T follicular helper cell (primary cell): ENCODE measurements at places on chromosomes 12 and 14.

DNA sequence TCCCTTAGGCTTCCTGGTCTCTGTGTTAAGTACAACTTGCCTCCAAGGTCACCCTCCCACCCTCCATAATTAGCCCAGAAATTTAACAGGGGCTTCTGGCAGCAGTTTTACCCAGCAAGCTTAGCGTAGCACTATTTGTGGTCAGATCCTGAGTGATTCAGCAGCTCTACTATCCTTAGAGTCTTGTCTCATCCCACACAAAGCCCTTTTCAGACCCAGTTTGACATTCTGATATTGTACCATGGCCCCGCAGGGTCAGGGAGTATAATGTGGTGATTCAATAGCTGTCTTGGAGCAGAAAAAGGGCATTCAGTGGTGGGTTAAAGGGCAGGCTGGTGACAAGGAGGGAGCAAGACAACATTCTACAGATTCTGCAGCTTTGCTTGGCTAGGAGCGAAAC is 153.8 kb upstream of the DDHD1 start:
- DNase-seq: no peak

GRCh38 chr12:115322275-115322674 is 638.3 kb upstream of the TBX3 start:
- no peak for DNase-seq

- DNase-seq: no peak
These were observed 153.1 kb upstream of the FRMD6 start for GRCh38 chr14:51498411-51499227.

GRCh38 chr12:106643000-106643399 is 60.2 kb downstream of the RFX4 start:
- DNase-seq: no peak

DNA sequence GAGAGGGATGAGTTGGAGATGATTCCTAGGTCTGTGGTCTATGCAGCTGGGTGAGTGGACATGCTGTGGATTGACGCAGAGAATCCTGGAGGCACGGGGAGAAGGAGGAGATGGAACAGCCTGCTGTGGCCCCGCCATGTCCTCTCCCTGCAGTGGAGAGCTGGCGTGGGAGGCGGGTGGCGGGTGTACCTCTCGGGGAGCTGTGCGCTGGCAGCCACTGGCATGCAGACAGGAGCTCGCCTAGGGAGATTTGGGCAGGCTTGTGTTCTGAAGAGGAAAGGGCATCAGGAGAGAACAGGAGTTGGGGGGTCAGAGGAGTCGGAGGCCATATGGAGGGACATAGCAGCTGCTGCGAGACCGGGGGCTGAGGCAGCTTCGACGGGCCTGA is 56.1 kb downstream of the TECPR2 start:
- DNase-seq: no peak

DNA sequence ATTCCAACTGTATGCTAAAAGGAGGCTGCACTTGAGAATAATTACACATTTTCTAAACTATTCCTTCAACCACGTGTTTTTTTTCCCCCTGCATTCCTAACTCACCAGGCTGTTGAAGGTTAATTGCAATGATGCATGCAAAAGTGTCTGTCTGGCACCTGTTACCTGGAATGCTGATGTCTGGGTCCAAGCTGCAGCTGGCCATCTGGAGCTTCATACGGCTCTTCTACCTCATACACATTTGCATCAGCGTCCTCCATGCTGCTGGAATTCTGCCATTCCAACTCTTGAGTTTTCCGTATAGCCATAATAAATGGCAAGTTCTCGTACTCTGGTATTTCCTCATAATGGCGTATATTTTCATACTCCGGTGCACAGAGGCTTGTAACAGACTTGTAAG is 8.6 kb downstream of the FGD6 start:
- DNase-seq: no peak

GRCh38 chr12:52321418-52321817 is 220 bp upstream of the KRT83 start:
- DNase-seq: no peak

DNA sequence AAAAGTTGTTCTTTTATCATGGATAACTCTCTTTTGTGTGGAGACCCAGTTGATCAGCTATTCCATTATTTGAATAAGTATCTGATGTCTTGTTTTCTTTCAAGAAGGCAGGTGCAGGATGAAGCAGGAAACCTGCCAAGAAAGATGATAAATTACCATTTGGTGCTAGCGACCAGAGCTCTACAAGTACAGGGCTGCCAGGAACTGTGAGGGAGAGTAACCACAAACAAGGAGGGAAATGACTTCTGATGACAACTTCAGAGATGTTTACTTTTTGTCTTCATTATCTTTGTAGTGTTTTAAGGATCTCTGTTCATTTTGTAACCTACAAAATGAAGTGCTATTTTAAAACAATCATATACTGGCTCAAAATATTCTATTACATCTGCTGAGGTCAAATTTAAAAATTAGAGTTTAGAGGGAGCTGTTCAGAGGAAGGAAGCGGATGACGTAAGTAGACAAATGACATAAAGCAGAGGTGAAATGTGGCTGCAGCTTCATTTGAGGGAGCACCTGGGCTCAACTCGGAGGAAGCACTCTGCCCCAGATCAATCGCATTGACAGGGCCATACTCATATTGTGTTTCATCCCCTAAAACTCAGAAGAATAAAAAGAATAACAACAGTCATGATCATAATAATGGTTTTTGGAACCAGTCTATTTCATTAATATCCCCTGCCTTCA is 226.8 kb downstream of the C12orf42 start:
- DNase-seq: no peak

GRCh38 chr12:52318241-52318990 is 2.8 kb downstream of the KRT83 start:
- DNase-seq: no peak
